T-helper 2 cell treated with Interferon-gamma antibody and Interleukin-4, amounts not matched to agents 5 μg/mL and 100 μg/mL, for 36 hours (primary cell): ENCODE measurements at places on chromosomes 7 and 10.

- no peak for DNase-seq
- H3K36me3 ChIP-seq, result peaks cover 23% of the 10 kb centered on the region
- no peak overlapping the region for H3K27ac ChIP-seq
- H3K4me1 ChIP-seq, result no peaks in the 10 kb centered on the region
- H3K27me3 ChIP-seq, result no peaks in the 10 kb centered on the region
Measured at GRCh38 chr7:35909870-35910357, 109.1 kb downstream of the SEPTIN7 start.

DNA sequence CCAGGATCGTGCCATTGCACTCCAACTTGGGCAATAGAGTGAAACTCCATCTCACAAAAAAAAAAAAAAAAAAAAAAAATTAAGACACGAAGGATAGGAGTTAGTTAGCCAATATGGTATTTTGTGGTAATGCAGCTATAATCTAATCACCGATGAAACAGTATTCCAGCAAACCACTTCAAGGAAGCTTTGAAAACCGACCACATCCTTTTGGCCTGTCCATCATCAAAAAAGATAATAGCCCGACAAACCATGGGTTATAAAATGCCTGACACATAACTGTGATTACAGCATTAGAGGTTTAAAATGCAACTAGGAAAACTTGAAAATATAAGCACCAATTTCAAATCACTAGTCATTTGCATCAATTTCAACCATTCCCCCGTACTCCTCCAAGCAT, 728.6 kb upstream of the C7orf33 start:
- H3K27me3 ChIP-seq, result no peaks in the 10 kb centered on the region
- no peaks in the 10 kb centered on the region for H3K36me3 ChIP-seq
- DNase-seq, result no peak

GRCh38 chr7:22942191-22942590, 71.7 kb downstream of the HYCC1 start:
- DNase-seq, result no peak
- no peak overlapping the region for H3K4me3 ChIP-seq
- peaks cover 24% of the 10 kb centered on the region for H3K36me3 ChIP-seq
- no peak overlapping the region for H3K27ac ChIP-seq
- H3K27me3 ChIP-seq, result no peaks in the 10 kb centered on the region

- no peaks in the 10 kb centered on the region for H3K27me3 ChIP-seq
- no peaks in the 10 kb centered on the region for H3K4me1 ChIP-seq
- DNase-seq, result no peak
Measured at GRCh38 chr7:126685018-126685573, 567.6 kb downstream of the GRM8 start.

GRCh38 chr10:1180836-1181235, 124.7 kb downstream of the WDR37 start:
- DNase-seq, result no peak
- no peak overlapping the region for H3K27ac ChIP-seq
- H3K4me1 ChIP-seq, result no peaks in the 10 kb centered on the region
- H3K4me3 ChIP-seq, result no peak overlapping the region

GRCh38 chr10:49595713-49596492, 14.2 kb upstream of the SLC18A3 start:
- peaks cover 8% of the 10 kb centered on the region for H3K27me3 ChIP-seq
- H3K27ac ChIP-seq, result no peak overlapping the region
- H3K36me3 ChIP-seq, result no peaks in the 10 kb centered on the region
- no peak for DNase-seq
- no peak overlapping the region for H3K4me3 ChIP-seq
- H3K4me1 ChIP-seq, result peaks cover 3% of the 10 kb centered on the region

DNA sequence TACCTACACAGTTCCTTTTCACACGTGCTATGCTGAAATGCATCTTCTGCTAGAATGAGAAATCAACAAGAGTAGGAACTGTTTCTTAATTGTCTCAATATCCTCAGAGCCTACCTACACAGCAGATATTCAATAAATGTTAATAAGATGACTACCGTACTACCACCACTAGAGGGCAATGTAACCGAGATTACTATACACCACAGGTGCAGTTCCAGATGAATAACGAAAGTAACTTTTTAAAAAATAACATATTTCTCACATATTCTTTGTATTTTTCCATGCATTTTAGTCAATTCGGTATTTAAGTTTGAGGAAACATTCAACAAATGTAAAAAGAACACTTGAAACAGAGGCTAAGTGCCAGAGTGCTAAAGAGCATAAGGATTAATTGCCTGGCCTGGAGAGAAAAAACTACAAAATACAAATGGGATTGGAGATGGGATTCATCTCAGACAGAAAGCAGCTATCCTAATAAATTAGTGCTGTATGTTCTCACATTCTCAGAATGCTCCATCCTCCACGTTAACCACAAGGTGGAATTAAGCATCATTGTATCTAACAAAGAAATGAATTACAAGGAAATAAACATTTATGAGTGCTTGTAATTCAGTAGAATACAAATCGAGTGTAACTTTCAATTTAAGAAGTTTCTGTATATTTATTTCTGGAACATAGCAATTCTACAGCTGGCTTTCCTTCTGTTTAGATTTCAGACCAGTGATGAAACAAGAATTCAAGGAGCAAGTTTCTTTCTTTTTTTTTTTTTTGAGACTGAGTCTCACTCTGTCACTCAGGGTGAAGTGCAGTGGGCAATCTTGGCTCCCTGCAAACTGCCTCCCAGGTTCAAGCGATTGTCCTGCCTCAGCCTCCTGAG, 20.3 kb upstream of the HECTD2 start:
- no peak for DNase-seq
- H3K4me3 ChIP-seq, result peak overlapping the region; percentile 48
- H3K27me3 ChIP-seq, result peaks cover 33% of the 10 kb centered on the region
- peaks cover 5% of the 10 kb centered on the region for H3K4me1 ChIP-seq

DNA sequence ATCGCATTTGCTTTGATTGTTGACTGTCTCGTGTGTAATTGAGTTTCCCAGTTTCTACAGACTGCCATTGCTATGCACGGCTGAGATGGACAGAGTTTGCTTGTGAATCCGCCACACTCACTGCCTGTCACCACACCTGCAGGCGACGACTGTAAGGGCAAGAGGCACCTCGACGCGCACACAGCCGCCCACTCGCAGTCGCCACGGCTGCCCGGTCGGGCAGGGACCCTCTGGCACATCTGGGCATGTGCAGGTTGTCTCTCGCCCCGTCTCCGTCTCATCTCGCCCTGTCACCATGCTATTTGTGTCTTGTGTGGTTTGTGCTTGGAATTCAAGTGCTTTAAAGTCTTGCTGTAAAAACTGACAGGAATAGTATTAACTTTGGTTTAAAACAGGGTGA, 17.5 kb downstream of the SUN1 start:
- no peak overlapping the region for H3K27ac ChIP-seq
- no peak overlapping the region for H3K4me3 ChIP-seq
- H3K36me3 ChIP-seq, result peaks cover 24% of the 10 kb centered on the region
- H3K27me3 ChIP-seq, result no peaks in the 10 kb centered on the region

GRCh38 chr10:79947083-79947415, 1.9 kb downstream of the SFTPD start:
- no peak overlapping the region for H3K27ac ChIP-seq
- H3K4me3 ChIP-seq, result no peak overlapping the region
- H3K27me3 ChIP-seq, result peaks cover 9% of the 10 kb centered on the region
- H3K4me1 ChIP-seq, result no peaks in the 10 kb centered on the region
- no peak for DNase-seq

DNA sequence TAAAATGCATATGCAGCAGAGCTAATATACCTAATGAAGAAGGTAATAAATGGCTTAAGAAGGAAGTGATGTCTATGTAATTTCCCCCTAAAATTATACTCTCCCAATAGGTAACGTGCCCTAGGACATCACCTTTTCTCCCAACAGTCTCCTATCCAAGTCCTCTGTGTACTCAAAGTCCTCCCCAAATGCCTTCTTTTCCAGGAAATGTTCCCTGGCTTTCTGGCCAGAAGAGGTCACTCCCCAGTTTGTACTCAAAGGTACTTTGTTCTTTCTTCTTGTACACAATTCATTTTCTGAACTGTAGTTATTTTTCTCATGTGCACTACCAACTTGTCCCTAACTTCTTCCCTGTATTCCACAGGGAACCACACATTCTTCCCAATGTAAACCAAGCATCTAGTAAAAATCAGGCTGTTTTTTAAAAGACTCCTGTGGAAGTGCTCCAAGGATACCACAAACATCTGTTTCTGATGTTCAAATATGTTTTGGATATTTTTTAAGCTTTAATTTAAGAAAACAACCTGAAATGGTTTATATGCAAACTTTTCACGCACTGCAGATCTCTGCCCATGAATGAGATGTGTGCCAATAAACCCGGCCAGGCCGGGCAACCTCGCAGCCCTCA, 262.3 kb upstream of the KLF14 start:
- DNase-seq, result no peak
- peak overlapping the region; percentile 84 for H3K4me3 ChIP-seq
- peaks cover 62% of the 10 kb centered on the region for H3K4me1 ChIP-seq
- peak overlapping the region; percentile 91 for H3K27ac ChIP-seq
- H3K36me3 ChIP-seq, result peaks cover 16% of the 10 kb centered on the region
- no peaks in the 10 kb centered on the region for H3K27me3 ChIP-seq

DNA sequence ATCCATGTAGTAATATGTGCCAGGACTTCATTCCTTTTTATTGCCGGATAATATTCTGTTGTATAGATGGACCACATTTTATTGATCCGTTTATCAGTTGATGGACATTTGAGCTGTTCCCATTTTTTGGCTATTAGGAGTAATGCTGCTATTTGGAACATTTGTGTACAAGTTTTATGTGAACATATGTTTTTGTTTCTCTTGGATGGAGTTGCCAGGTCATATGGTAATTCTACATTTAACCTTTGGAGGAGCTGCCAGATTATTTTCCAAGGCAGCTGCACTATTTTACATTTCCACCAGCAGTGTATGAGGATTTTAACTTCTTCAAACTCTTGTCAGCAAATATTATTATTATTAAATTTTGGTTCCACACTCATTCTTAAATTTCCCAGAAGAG, 59.2 kb downstream of the C10orf90 start:
- H3K4me3 ChIP-seq, result no peak overlapping the region
- no peaks in the 10 kb centered on the region for H3K36me3 ChIP-seq
- no peaks in the 10 kb centered on the region for H3K4me1 ChIP-seq
- H3K27ac ChIP-seq, result no peak overlapping the region
- no peaks in the 10 kb centered on the region for H3K27me3 ChIP-seq

GRCh38 chr10:120948889-120949608, 97.9 kb downstream of the WDR11 start:
- H3K27ac ChIP-seq, result no peak overlapping the region
- peaks cover 32% of the 10 kb centered on the region for H3K27me3 ChIP-seq
- DNase-seq, result peak; percentile 63
- H3K4me1 ChIP-seq, result peaks cover 6% of the 10 kb centered on the region
- peak overlapping the region; percentile 38 for H3K4me3 ChIP-seq
- no peaks in the 10 kb centered on the region for H3K36me3 ChIP-seq

DNA sequence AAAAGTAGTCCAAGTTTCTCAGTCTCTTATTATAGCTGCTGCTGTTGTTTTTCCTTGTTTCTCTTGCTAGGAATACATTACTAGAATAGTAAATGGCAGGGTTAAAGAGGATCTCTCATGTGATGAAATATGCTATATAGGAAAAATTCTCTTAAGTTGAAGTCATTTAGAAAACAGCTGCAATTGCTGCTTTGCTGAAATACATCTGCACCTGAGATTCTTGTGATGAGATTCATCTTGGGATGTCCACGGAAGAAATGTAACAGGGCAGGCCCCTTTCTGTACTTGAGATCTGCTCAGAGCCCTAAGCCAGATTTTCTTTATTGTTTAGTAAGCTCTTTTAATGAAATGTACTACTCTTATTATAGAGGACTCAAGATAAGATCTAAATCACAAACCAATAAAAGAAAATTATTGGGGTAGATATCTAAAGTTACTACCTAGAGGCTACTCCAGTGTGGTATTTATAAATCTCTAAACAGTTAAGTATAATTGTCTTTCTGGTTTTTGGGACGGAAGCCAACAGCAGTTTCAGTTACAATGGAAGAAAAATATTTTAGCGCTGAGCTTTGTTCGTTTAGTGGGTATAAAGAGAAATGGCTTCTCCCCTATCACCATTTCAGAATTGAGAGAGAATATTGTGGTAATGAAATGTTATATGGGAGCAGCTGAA, 701.5 kb downstream of the KCNMA1 start:
- H3K27ac ChIP-seq, result no peak overlapping the region
- H3K27me3 ChIP-seq, result no peaks in the 10 kb centered on the region
- no peak overlapping the region for H3K4me3 ChIP-seq
- no peaks in the 10 kb centered on the region for H3K36me3 ChIP-seq
- H3K4me1 ChIP-seq, result no peaks in the 10 kb centered on the region

DNA sequence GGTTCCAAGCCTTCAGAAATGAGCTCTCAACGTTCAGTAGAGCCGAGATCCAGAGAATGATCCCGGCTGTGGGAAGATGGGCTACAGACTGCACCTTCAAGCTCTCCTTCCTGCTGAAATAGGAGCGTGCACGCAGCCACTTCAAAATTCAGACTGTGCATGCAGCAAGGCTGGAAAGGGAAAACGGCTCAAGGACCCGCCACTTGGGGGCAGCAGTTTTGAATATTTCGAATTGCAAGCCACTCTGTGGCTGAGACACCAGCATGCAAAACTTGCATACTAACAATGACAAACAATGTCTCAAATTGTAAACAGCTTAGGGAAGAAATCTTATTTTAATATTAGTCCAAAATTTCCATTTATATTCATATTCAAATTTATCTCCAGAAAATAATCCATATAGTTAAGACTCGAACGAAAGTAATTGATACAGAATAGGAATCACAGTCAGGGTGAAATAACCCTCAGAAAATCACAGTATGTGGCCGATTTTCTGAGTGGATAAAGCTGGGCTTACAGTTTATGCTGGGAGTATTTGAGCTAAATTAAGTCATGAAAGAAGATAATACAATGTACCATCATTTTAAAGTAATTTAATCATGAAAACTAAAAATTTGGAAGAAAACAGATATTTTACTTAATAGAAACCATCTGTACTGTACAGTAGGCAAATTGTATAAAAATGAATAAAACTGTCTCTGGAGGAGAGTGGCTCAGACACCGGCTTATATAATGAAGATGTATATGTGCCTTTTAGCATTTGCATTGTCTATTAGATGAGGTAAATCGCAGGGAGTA, 137.9 kb upstream of the MKI67 start:
- no peaks in the 10 kb centered on the region for H3K36me3 ChIP-seq
- H3K4me1 ChIP-seq, result no peaks in the 10 kb centered on the region
- H3K4me3 ChIP-seq, result no peak overlapping the region
- no peak overlapping the region for H3K27ac ChIP-seq

GRCh38 chr10:130425169-130425568, 289.0 kb downstream of the GLRX3 start:
- no peaks in the 10 kb centered on the region for H3K4me1 ChIP-seq
- no peak for DNase-seq
- no peaks in the 10 kb centered on the region for H3K27me3 ChIP-seq
- H3K4me3 ChIP-seq, result no peak overlapping the region
- no peaks in the 10 kb centered on the region for H3K36me3 ChIP-seq

- no peak overlapping the region for H3K27ac ChIP-seq
- no peak for DNase-seq
- no peaks in the 10 kb centered on the region for H3K36me3 ChIP-seq
- no peaks in the 10 kb centered on the region for H3K4me1 ChIP-seq
- no peaks in the 10 kb centered on the region for H3K27me3 ChIP-seq
Measured at GRCh38 chr10:58742141-58742540, 229.5 kb downstream of the BICC1 start.

- DNase-seq, result no peak
- H3K36me3 ChIP-seq, result no peaks in the 10 kb centered on the region
- no peaks in the 10 kb centered on the region for H3K4me1 ChIP-seq
- H3K4me3 ChIP-seq, result no peak overlapping the region
- no peak overlapping the region for H3K27ac ChIP-seq
Measured at GRCh38 chr10:96401036-96401435, 42.2 kb upstream of the OPALIN start.
